ENCODE measurements at places on chromosomes 5 and 9. TPM values are rescaled to one million over a fixed set of nuclear protein-coding genes. Genes with fewer than 3 reads are reported as not detected.

- DNase-seq, result no peak
These were observed 50.1 kb downstream of the FAM78A start for GRCh38 chr9:131226226-131226625.

- no peak for DNase-seq
These were observed 184.4 kb upstream of the IER5L start for GRCh38 chr9:129362287-129363000.

- peak; percentile 78 for DNase-seq
These were observed 61.1 kb upstream of the ARAP3 start for GRCh38 chr5:141742866-141743851.

- DNase-seq, result no peak
These were observed 26.2 kb downstream of the SNX24 start for GRCh38 chr5:122871661-122872060.

GRCh38 chr5:14075937-14076336, 67.2 kb upstream of the TRIO start:
- no peak for DNase-seq

DNA sequence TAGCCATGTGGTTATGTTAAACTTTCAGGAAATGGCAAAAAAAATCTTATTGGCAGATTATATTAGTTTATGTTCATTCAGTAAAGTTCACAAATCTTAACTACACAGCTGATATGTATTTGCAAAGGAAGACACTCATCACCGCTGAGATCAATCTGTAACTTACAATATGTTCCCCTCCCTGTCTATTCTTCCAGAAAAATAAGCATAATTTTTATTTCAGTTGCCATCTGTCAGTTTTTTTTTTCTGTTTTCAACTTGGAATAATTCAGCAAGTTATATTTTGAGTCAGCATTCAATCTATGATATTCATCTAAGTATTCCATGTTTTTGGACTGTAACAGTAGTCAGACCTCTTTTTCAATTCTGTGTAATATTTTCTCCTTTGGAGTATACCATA, 1019.9 kb upstream of the PTPRD start:
- no peak for DNase-seq

DNA sequence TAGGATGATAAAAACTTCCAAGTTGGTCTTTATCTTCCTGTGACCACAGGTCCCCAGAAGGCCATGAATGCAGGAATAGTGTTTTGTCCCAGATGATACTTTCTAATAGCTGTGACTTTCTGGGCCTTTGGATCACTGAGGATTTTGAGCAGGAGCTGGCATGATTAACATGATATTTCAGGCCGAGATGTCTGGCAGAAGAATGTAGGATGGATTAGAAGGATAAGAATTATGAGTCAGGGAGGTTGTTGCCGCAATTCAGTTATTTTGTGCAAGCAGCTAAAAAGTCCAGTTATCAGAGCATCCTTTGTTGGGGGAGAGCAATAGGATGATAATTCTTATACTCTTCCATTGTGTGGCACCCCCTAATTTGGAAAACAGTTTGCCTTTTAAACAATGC, 189.7 kb downstream of the PSAT1 start:
- DNase-seq, result no peak

DNA sequence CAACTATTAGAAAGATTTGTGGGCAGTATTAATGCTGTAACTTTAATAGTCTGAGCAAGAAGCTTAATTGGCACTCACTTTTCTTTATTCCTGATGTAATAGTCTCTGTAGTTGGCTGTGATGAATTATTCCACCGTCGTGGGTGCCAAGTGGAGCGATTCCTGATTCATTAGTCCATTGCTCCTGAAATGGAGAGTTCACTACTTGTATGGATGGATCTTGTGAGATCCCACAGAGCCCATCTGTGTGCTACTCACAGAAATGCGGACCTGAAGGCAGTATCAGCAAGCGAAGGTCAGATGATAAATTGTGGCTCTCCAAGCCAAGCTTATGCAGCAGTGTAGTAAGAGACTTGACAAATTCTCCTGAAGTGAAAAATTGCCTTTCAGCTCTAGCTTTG, 212.2 kb downstream of the CHSY3 start:
- no peak for DNase-seq

GMCL2 gene
- not detected for total RNA-seq

SLC1A3 gene
- total RNA-seq, result 19.3 TPM

KLF9 gene
- total RNA-seq, result 74.2 TPM

PTGES gene
- 3.6 TPM for total RNA-seq

ARHGEF37 gene
- total RNA-seq, result 64.2 TPM

ORM1 gene
- total RNA-seq, result not detected
